ENCODE measurements at places on chromosomes 2 and 18. TPM values are rescaled to one million over a fixed set of nuclear protein-coding genes. Genes with fewer than 3 reads are reported as not detected.

The DPP4 gene
- 40.5 TPM for total RNA-seq

The SKOR2 gene
- total RNA-seq = not detected

The RFTN2 gene
- total RNA-seq = 2.2 TPM

The IL18RAP gene
- 0.42 TPM for total RNA-seq

- H3K27ac ChIP-seq = no peak overlapping the region
- no peak for DNase-seq
- H3K4me1 ChIP-seq = no peaks in the 10 kb centered on the region
Measured at GRCh38 chr2:220569112-220569897, 941.9 kb downstream of the SLC4A3 start.

DNA sequence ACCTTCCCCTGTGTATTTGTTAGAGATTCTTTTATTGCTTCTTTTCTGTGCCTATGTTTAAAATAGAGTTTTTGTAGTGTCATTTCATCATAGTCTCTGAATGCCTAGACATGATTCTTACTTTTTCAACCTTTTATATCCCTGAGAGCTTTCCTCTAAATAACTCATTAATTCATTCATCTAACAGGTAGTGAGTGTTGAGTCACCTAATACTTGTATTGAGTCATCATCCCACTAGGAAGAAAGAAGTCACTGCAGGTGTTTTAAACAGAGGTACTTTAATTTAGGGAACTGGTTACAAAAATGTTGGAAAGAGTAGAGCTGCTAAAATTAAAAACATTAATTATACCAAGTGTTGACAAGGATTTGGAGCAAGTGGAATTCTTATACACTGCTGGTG, 18.5 kb upstream of the NMS start:
- no peak for DNase-seq
- no peaks in the 10 kb centered on the region for H3K4me1 ChIP-seq
- H3K27ac ChIP-seq = no peak overlapping the region
- H3K36me3 ChIP-seq = no peaks in the 10 kb centered on the region

DNA sequence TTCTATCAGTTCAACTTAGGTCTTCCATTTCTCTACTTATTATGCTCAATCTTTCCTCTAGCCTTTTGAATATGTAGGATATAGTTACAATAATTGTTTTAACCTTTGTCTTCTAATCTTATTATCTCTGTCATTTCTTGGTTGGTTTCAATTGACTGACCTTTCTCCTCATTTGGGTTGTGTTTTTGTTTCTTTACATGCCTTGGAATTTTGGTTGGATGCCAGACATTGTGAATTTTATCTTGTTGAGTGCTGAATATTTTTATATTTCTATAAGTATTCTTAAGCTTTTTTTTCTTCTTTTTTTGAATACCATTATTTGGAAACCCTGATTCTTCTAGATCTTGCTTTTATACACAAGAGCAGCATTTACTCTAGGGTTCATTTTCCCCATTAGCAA, 30.7 kb upstream of the TMEM247 start:
- no peak overlapping the region for H3K4me3 ChIP-seq
- no peaks in the 10 kb centered on the region for H3K4me1 ChIP-seq
- no peak overlapping the region for H3K27ac ChIP-seq
- no peaks in the 10 kb centered on the region for H3K36me3 ChIP-seq

- peaks cover 15% of the 10 kb centered on the region for H3K4me1 ChIP-seq
- no peak for DNase-seq
- no peaks in the 10 kb centered on the region for H3K27me3 ChIP-seq
- no peak overlapping the region for H3K4me3 ChIP-seq
- H3K27ac ChIP-seq = peak overlapping the region; percentile 0
Measured at GRCh38 chr2:180003073-180003472, 4.0 kb downstream of the CWC22 start.

Measured in colonic mucosa (tissue), 4 donors.